ENCODE measurements at places on chromosomes 6 and 20.
A peak's percentile ranks its signal among the peaks of the same experiment; 100 is the strongest.

DNA sequence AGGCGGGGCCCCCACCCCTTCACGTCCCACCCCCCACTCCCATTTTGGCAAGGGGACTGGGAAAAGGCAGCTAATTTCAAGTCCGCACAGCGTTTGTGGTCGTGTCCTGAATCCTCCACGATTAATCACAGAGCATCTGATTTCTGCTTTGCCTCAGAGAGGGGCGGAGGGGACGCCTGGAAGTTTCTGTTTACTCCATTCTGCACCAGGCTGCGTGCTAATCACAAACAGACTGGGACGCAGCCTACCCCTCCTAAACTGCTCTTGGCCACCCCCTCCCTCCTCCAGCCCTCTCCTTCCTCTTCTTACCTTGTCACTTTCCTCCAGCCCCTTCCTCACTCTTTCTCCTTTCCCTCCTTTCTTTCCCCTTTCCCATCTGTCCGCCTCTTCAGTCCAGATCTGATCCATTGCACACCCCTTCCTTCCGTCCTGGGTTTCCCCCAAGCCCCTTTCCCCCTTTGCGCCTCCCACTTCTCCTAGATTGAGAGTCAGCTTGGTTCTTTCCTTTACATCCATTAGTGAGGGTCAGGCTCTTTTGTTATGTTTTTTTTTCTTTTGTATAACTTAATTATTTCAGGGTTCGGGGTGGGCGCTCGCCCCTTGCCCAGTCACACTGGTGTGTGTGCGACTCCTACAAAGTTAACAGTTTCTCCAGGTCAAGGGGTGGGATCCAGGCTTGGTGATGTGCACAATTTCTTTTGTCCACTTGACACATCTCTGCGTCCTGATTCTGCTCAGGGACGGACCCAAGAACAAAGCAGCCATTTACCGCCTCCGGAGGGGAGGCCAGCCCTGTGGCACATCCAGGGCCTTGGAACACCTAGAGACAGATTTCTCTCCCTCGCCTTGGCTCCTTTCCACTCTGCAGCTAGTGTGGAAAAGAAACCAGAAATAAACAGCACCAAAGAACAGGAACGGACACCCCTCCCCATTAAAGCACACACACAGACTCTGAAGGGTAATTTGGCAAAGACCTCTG lies 520 bp upstream of the RIPOR3 start:
- no peak for DNase-seq

GRCh38 chr6:168515376-168515775 lies 74.4 kb downstream of the SMOC2 start:
- DNase-seq: no peak

DNA sequence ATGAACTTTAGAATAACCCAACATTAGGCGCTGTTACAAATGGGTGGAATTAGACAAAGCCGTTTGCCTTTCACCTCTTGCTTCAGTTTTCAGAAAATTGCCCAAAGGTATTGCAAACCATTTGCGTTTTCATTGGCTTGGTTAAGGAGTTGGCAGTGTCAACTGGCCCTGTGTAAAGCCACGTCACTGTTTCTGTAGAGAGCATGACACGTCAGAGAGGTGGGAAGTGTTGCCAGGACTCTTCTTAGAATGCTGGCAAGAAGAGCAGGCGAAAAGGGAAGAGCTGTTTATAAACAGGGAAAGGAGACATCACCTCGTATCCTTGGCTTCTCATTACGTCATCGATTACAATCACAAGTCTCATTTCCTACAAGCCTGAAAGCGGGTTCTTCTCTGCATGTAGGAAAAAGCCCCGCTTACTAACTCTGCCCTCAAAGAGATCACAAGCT lies 4.2 kb upstream of the IRF4 start:
- DNase-seq: peak; percentile 31

DNA sequence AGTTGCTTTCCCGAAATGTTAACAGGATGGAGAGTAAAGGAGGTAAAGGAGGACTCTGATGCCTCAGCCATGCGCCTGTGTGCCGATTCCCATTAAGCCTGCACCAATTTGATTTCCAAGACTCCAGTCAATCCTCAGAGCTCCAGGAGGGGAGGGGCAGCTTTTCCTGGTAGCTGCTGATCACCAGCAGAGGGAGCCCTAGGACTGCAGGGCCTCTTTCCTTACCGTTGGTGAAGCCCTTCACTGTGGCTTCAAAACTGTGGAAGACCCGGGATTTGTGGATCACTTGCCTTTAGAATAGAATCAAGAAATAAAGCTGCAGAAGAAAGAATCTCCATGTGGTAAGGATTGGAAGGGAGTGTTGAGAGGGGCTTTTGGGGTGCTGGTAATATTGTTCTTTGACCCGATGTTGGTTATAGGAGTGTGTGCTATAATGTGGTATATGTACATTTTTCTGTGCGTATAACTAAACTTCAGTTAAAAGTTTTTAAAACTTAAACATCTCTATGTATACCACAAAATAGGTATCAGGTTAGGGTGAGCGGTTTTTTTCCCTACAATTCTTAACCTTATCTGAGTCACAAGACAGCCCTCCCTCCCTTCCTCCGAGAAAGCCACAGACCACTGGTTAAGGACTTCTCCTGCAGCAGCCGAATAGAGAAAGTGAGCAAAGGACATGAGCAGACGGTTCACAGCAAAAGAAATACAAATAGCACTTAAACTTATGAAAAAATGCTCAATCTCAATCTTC lies 6.9 kb upstream of the OSER1 start:
- DNase-seq: peak; percentile 76

- DNase-seq: no peak
Observed at GRCh38 chr20:56454754-56455153, 13.7 kb upstream of the RTF2 start.

GRCh38 chr20:49409302-49409974 lies 73.0 kb downstream of the KCNB1 start:
- DNase-seq: no peak

GRCh38 chr20:4925842-4926530 lies 75.3 kb downstream of the SLC23A2 start:
- DNase-seq: no peak

- no peak for DNase-seq
Observed at GRCh38 chr20:58129721-58130151, 98.7 kb downstream of the ANKRD60 start.

DNA sequence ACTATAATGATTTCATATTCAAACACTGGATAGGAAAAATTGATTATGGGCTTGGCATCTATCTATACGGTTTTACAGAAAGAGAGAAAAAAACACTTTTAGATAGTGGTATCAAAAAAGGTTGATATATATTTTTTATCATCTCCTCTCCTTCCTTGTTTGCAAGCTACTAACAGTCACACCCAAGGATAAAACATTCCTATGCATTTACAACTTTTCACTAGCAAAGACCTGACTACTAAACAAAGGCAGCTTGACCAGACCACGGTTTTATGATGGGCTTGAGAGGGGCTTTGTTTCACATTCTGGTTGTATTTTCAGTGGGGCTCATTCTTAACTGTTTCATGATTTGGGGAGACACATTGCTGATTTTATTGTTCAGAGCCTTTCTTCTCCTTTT lies 477.6 kb upstream of the CITED2 start:
- DNase-seq: no peak

GRCh38 chr6:126015863-126016262 lies 29.5 kb downstream of the TRMT11 start:
- DNase-seq: no peak

- DNase-seq: no peak
Observed at GRCh38 chr6:139369068-139369467, 5.4 kb downstream of the CITED2 start.

- DNase-seq: no peak
Observed at GRCh38 chr20:50354721-50355589, 155.2 kb upstream of the PTPN1 start.

GRCh38 chr6:24919056-24919892 lies 16.5 kb downstream of the RIPOR2 start:
- no peak for DNase-seq

GRCh38 chr6:158633127-158633526 lies 11.4 kb downstream of the DYNLT1 start:
- DNase-seq: no peak

GRCh38 chr6:151001387-151002056 lies 136.0 kb downstream of the MTHFD1L start:
- no peak for DNase-seq

GRCh38 chr6:116087437-116088027 lies 13.1 kb upstream of the NT5DC1 start:
- no peak for DNase-seq

- DNase-seq: no peak
Observed at GRCh38 chr6:162245830-162246420, 481.6 kb downstream of the PRKN start.

Measured in NB4 (cell line).